ENCODE measurements at places on chromosomes 7 and 10.

DNA sequence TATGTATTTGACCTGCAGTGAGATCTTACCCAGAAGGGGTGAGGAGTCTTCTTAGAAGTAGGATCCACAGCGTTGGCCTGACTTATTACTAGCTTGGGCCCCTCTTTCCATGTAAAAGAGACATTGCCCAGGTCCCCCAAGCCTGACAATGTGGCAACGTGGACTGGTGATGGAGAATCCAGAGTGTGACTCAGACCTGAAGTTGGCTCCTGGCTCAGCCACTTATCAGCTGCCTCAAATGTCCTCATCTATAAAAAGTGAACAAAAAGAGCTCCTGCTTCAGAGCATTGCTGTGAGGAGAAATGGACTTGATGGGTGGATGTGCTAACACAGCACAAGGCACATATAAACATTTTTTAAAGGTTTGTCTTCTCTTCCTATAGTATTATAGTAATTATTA, 35.4 kb upstream of the TECTB start:
- DNase-seq, result no peak

GRCh38 chr10:60430017-60430416, 40.3 kb upstream of the ANK3 start:
- DNase-seq, result no peak

DNA sequence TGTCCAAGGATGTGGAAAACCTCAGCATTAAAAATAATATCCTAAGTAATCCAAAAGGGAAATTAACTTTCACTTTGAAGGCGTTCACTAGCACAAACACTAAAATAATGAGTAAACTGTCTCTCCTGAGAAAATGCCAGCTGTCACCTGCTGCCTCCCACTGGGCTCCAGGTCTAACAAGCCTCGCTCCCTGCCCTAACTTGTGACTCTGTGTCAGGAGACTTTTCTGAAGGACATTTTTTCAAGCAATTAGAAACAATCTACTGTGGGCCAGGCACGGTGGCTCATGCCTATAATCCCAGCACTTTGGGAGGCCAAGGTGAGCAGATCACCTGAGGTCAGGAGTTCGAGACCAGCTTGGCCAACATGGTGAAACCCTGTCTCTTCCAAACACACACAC, 72.8 kb upstream of the GLCCI1 start:
- no peak for DNase-seq

DNA sequence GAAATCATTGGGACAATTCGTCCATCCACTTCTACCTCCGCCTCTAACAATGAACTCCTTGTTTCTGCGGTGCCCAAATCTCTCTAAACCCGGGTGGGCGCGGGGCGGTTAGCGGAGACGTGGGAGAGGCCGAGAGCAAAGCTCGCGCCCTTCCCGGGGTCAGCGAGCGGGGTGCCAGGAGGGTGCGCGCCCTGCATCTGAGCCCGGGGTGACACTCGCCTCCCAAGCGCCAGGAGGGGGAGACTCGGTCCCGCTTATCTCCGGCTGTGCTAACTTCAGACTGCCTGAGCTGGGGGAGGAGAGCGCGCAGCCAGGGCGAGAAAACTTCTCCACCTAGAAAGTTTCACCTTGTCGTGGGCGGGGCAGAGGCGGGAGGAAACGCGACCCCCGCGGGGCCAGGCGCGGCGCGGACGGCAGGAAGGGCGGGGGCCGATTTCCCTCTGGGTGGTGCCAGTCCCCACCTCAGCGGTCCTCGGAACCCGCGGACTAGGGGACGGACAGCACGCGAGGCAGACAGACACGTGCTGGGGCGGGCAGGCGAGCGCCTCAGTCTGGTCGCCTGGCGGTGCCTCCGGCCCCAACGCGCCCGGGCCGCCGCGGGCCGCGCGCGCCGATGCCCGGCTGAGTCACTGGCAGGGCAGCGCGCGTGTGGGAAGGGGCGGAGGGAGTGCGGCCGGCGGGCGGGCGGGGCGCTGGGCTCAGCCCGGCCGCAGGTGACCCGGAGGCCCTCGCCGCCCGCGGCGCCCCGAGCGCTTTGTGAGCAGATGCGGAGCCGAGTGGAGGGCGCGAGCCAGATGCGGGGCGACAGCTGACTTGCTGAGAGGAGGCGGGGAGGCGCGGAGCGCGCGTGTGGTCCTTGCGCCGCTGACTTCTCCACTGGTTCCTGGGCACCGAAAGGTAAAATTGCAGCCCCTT, at the start of gene MET:
MET (plus strand) TSS at position 516 of the 915 bp plus-strand sequence. CDS start 26,889 bp downstream, outside the sequence.
- DNase-seq, result no peak

GRCh38 chr10:110865809-110866482, 5.8 kb upstream of the PDCD4 start:
- peak; percentile 40 for DNase-seq

DNA sequence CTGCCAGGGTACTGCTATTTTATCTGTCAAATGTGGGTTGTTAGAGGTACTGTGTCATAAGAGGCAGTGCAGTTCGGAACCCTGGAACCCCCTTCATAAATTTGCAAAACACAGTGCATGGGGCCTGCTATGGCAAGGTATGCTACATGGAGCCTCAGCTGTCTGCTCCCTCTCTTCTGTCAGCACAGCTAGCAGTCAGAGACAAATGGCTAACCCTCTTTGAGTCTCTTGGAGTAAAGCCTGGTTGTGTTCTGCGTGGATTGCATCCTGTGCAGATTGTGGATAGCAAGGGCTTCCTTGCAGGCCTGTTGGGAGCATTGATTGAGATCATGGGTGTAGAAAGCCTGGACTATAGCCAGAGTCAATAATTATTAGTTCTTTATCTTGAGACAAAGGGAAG, 397.8 kb downstream of the AUTS2 start:
- DNase-seq, result no peak
